ENCODE measurements at places on chromosomes 1 and 21.
A peak's percentile ranks its signal among the peaks of the same experiment; 100 is the strongest.

GRCh38 chr1:208213786-208214185, 30.4 kb downstream of the PLXNA2 start:
- DNase-seq = no peak

GRCh38 chr1:164754088-164754600, 195.2 kb downstream of the PBX1 start:
- DNase-seq = no peak

DNA sequence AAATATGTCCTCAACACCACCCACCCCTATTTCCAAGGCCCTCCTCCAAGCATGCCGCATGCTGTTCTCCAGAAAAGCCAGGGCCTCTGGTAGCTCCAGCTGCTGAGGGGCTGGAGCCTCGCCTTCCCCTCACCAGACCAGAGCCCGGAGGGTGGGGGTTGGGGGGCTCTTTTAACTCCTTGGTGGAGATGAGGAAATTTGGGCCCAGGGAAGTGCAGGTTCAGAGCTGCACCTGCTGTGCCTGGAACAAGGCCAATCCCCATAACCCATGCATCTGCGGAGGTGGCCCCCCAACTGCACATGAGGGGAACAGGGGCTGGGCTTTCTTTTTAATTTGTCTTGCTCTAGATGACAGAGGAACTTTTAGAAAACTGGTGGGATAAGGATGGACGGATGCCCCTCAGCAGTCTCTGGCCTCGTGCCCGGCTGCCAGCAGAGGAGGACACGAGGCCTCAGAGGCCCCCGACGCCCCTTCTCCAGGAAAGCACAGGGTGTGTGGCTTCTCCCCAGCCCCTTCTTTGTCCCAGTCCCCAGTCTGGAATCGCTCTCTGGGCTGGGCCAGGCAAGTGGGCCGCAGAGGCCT, 550 bp upstream of the SELENON start:
- no peak for DNase-seq

DNA sequence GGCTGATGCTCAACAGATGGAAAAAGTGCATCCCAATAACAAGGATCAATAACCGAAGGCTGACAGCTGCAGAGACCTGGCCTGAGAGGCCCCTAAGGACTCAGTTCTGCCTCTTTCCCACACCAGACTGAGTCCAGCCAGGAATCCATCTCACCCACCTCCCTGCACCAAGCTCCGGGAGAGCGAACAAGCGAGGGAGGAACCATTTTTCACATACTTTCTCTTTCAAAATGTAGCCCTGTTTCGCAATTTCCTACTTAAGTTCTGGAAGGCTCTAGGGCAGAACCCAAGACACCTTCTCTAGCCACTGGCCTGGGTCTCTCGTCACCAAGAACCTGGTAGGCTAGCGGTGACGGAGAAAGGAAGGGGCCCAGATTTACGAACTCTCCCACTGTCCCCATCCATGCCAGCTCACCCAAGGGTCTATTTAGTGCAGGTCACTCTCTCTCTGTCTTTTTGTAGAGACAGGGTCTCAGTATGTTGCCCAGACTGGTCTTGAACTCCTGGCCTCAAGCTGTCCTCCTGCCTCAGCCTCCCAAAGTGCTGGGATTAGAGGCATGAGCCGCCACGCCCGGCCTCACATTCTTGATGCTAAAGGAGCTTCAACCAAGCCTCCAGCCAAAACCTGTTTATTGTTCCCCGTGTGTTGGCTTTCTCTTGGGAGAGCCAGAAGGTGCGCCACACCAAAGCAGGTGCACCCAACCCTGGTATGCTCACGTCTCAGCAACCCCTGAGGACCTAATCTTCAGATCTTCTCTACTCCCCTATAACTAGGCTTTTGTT, 10.9 kb upstream of the GNL2 start:
- no peak for DNase-seq

DNA sequence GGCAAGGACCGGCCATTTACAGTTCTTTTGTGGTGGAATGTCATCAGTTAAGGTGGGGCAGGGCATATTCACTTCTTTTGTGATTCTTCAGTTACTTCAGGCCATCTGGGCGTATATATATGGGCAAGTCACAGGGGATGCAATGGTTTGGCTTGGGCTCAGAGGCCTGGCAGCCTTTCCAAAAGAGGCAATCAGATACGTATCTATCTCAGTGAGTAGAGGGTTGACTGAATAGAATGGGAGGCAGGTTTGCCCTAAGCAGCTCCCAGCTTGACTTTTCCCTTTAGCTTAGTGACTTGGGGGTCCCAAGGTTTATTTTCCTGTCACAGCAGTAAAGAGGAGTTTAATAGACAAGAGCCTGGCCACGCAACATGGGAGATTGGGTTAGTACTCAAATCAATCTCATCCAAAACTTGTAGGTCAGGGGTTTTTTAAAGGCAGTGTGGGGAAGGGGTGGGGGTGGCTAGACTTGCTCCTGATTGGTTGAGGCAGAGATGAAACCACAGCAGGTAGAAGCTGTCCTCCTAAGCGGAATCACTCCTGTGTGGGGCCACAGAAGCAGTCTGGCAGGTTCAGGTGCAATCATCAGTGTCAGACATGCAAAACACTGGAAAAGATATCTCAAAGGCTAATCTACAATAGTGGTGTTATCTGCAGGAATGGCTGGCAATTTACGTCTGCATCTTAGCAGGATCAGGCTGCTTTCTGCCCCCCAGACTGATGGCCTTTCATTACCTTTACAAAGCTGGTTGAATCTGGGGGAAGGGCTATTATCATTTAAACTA, 112.9 kb downstream of the TLR5 start:
- DNase-seq = no peak

DNA sequence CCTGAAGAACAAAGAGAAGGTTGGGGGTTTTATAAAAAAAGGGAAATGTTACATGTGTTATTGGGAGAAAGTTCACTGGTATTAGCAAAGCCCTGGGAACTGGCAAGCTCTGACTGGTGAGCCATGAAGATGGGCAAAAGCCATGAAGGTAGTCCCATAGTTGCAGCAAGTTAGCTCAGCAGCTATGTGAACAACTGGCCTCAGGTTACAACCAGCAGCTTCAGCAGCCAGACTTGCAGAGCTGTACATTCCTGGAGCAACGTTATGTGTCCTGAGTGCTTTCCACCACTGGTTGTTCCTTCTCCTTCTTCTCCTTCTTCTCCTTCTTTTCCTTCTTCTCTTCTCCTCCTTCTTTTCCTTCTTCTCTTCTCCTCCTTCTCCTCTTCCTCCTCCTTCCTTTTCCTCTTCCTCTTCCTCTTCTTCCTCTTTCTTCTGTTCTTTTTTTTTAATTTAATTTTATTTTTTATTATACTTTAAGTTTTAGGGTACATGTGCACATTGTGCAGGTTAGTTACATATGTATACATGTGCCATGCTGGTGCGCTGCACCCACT, 56.1 kb upstream of the TLR5 start:
- DNase-seq = no peak

GRCh38 chr1:219385787-219386427, 212.2 kb downstream of the LYPLAL1 start:
- peak; percentile 60 for DNase-seq

GRCh38 chr1:2104621-2105427, 54.6 kb downstream of the PRKCZ start:
- DNase-seq = no peak

- no peak for DNase-seq
Measured at GRCh38 chr1:34759503-34760357, at the start of gene GJB4. Gene GJB4, plus strand, starts transcription at chr1:34759740. Its CDS starts 1,515 bp downstream, at chr1:34761255.

DNA sequence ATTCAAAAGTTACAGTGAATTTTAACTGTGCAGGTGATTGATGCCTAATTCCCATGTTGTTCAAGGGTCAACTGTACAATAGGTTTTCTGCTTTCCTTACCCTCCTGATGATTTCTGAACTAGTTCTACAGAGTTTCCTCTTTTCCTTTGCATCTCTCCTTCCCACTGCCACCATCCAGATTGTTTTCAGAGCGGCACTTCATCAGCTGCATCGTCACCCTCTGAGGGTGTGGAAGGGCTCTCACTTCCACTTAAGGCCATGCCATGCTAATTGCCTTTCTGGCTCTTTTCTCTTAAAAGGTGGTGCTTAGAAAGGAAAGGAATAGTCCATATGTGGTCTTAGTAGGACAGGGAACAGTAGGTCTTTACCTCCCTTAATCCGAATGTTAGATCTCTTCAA, 39.1 kb downstream of the DISC1 start:
- no peak for DNase-seq

DNA sequence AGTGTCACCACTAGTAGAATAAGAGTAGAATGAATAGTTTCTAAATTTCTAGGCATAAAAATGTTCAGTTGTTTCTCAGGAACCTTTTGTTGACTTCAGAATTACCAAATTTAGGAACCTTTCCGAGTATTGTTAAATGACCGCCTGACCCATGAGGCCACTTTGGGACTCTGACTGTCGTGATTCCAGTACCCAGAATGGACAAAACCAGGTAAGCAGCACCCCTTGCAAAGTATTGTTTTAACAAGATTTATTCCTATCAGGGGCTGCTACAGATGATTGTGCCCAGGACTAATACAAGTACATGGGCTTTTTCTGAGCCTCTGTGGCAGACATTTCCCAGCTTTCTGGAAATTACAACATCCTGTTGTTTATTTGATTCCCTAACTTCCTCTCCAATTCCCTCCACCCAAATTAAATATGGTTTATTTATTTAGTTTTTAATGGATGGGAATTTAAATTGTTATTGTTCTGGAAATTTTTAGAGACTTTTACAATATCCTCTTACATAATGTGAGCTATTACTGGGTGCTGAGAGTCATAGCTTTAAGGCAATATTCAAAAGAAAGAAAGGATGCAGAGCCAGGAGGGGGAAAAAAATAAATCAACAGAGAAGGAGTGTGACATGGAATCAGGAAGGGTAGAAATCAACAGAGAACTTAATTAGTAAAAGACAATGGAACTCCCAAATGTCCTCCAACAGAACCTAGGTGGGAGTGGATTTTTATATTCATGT, 37.4 kb upstream of the NTPCR start:
- DNase-seq = no peak

- DNase-seq = no peak
Measured at GRCh38 chr21:41715649-41716281, 51.1 kb downstream of the RIPK4 start.

DNA sequence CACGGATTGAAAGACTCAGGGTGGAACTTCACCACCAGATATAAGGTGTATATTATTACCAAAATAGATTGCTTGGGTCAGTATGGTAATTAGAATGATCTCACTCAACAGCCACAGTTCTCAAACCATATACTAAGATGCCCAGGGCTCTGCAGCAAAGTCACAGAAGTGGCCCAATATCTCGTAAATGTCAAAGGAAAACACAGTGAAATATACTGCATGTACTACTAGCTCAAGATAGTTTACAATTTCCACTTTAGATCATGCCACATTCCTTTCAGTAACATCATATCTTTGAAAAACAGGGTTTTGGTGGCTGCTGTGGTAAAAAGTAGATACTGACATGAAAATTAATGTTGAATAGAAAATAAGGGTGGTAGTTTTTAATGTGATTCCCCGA, 180.3 kb upstream of the ATP1B1 start:
- DNase-seq = no peak

DNA sequence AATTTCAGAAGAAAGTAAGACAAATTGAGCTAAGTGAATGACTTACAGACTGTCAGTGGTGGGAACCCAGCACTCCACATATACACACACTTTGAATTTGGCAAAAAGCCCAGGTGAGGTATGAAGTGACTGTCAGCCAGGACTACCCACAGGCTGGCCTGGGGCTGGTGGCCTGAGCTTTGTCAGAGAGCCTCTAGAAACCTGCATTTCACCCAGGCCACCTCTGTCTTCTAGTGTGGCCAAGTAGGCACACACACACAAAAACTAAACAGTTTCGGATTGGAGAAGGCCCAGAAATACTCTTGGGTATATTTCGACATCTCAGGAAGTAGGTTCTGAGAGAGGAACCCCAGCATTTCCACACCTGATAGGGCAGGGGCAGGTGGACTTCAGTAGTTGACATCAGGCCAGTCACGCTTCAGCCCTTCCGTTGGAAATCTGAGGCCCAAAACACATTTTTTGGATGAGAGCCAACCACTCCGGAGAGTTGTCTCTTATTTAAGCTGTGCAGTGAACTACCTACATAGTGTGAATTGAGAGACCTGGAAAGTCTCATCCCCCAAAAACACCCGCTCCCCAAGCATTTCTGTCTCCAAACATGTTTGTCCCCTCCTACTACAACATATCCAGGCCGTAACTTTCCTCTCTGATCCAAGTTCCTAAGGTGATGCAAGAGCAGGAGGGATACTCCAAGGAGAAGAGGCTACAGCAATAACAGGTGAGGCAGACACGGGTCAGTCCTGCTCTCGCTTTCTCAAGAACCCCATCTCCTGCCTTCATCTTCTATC, 167.2 kb upstream of the PROX1 start:
- DNase-seq = no peak

DNA sequence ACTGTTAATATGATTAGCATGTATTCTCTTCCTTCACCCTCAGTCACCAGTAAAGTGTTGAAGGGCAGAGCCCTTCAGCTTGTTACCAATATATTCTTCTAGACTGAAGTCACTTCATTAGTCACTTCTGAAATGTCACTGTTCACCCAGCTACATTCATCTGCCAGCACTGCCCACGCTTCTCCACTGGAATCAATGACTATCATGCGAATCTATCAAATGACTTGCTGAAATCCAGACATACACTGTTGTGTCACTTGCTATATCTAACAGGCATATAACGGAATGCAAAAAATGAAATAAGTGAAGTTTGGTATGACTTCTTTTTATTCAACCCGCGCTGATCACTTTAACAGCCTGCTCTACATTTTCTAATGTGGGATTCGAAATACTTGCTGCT, 16.1 kb downstream of the FH start:
- DNase-seq = no peak

DNA sequence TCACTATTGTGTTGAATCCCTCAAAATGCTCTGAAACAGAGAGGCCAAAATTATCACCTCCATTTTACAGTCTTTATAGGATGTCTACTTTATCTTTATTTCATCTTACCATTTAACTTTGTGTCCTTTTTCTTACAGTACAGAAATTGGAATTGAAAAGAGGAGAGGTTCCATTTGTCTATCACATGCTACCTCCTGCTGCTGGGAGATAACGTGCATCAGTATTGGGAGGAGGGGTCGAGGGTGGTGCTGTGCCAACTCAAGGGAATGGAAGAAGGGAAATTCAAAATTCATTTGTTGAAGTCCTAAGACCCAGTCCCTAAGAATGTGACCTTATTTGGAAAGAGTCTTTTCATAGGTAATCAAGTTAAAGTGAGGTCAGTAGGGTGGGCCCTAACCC, 85.3 kb downstream of the HHIPL2 start:
- DNase-seq = no peak

DNA sequence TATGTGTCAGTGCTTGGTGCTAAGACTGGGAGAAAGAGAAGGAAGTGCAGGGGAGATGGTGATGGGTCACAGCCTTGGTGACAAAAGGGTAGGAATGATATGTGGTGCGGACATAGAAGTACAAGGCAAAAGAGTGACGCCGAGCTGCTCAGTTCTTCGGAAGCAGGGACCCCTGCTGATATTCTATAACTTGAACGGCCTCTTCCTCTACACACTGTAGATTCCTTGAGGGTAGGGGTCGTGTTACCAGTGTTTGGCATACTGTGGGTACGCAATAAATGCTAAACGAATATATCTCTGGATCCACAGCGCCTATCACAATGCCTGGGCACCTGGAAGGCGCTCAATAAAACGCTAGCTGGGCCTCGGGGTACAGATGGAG, 488 bp downstream of the DBT start:
- DNase-seq = no peak
